ENCODE measurements at places on chromosomes 5 and 9.

DNA sequence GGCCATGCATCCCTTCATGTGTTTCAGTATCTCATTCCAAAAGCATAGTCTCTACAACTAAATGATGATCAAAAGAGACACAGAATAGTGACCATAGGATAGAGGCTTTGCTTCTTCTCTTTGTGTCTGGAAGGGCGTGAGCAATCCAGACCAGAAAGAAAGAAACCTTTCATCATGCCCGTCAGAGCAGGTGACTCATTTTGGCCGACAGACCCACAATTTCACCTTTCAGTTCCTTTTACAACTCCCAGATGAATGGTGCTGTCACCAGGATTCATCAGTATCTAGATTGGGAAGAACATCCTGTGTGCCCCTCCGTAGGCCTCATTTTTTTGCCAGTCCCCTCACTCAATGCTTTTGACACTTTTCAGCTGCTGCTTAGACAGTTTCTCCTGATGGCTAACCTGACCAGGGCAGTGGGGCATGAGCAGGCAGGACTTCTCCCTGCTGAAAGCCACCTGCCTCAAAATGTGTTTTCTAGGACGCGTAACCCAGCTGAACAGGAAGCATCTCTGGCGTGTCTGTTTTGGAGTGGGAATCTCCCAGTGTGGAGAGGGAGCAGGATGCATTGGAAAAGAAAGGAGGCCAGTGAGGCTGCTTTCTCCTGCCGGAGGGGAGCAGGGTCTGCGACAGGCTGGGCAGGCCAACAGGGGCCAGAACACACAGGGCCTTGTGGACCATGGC lies 21.2 kb downstream of the ABLIM3 start:
- DNase-seq: peak; percentile 73

- no peak for DNase-seq
These were observed 46.6 kb downstream of the F2R start for GRCh38 chr5:76762484-76762883.

- DNase-seq: no peak
These were observed 27.0 kb downstream of the GNAQ start for GRCh38 chr9:78004478-78005229.

GRCh38 chr5:113989278-113989912 lies 372.5 kb upstream of the KCNN2 start:
- no peak for DNase-seq

- no peak for DNase-seq
These were observed 25.1 kb downstream of the CARTPT start for GRCh38 chr5:71744009-71744790.

DNA sequence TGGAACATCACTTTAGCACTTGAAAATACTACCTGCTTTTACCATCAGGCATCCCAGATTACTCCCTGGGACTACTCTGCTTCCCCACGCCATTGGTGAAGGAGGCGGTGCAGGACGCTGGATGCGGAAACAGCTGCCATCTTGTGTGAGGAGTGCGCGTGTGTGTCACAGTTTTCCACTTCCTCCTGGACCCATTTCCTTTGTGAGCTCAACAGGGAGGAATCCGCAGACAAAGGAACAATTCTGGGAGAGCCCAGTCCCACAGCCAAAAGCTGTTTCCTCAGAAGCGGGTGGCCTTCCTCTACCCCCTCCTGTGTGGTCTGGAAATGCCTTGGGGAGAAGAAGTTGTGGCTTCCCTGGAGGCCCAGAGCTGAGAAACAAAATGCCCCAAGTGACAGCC lies 16.8 kb downstream of the AFAP1L1 start:
- DNase-seq: no peak

- no peak for DNase-seq
These were observed 167.2 kb upstream of the HMHB1 start for GRCh38 chr5:143644727-143645126.

DNA sequence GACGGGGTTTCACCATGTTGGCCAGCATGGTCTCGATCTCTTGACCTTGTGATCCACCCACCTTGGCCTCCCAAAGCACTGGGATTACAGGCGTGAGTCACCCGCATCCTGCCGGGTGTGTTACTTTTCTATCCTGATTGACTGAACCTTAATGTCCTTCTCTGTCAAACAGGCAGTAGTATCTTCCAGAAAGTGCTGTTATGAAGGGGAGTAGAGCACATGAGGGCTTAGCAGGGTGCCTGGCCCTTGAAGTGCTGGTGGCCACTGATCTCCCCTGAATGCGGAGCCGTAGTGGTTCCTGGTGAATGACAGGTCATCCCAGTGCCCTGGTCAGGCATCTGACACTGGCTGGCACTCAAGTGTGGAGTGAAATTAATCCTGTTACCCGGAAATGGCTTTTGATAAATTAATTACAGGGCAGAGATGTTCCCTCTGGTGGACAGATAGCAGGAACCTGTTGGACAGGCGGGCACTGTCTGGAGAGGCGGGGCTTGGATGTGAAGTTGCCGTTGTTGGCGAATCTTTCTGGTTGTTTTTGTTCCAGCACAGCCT lies 28.4 kb downstream of the PRRC2B start:
- DNase-seq: no peak

GRCh38 chr9:125240649-125240999 lies 519 bp downstream of the HSPA5 start:
- DNase-seq: no peak

- no peak for DNase-seq
These were observed 306.7 kb downstream of the NR2F1-AS1 start for GRCh38 chr5:93274291-93274690.

DNA sequence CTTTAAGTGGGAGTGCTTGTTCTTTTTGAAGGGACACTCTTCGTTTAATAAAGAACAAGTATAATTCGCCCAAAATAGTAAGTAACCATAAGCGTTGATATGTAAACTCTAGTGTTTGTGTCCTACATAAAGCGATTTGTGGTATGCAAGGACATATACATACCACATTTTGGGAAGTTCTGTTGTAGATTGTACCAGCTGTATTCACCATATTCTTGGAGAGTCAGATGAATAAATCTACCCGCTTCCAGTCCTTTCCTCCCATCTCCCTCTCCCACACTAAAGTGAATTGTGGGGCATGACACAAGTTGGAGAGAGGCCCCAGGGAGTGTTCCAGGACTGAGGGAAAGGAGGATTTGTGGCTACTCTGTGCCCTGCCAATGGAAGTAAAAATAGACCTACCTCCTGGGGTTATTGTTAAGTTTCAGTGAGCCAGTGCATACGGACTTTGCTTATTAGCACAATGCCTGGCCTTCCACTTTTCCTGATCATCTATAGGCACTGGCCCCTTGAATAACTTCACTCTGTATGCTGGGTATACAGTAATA lies 40.6 kb downstream of the ARHGAP26 start:
- DNase-seq: no peak

DNA sequence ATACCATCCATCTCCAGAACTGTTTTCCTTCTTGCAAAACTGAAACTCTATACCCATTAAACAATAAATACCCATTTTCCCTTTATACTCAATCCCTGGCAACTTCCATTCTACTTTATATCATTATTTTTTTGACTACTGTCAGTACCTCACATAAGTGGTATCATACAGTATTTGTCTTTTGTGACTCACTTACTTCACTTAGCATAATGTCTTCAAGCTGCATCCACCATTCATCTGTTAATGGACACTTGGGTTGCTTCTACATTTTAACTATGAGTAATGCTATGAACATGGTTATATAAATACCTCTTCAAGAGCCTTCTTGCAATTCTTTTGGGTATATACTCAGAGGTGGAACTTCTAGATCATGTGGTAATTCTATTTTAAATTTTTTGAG lies 11.6 kb upstream of the TYRP1 start:
- DNase-seq: no peak

DNA sequence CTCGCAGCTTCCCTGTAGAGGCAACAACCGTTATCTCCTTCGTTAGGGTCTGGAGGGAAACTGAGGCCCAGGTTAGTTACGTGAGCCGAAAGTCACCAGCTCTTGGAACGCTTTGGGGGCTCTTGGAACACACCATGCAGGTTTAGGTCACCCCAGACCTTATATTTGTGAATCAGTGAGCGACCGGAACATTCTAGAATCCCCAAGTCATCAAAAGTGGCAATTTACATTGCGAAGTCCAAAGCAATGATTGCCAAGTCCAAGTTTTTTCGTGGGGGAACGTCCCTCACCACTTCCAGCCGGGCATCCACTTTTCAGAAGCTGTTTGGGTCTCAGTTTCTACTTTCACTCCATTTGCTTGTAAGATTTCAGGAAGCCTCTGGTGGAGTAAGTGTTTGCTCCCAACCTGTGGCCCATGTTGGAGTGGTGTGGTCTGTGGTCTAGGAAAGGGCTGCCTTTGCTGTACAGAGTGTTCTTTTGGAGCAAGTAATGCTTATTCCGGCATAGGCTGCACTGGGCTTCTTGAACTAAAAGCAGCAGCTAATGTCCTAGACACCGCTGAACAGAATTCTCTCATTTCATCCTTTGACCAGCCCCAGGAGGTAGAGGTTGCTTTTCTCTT lies 32.8 kb upstream of the SPRY4 start:
- DNase-seq: no peak

DNA sequence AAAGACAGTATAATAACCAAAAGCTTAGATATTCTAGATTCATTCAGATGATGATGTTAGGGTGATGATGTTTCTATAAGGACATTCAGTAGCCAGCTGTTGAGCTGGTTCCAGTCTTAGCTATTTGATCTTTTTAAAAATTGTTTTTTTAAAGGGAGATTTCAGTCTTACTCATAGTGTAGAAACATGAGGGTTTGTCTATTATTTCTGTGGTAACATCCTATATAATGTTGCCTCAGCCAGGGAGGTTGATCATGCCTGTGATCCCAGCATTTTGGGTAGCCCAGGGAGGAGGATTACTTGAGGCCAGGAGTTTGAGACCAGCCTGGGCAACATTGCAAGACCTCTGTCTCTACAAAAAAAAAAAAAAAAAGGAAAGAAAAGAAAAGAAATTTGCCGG lies 167.8 kb downstream of the DOCK2 start:
- DNase-seq: no peak

GRCh38 chr5:132230871-132231270 lies 3.2 kb upstream of the P4HA2 start:
- DNase-seq: no peak

- no peak for DNase-seq
These were observed 24.0 kb downstream of the TMOD1 start for GRCh38 chr9:97525451-97525850.

DNA sequence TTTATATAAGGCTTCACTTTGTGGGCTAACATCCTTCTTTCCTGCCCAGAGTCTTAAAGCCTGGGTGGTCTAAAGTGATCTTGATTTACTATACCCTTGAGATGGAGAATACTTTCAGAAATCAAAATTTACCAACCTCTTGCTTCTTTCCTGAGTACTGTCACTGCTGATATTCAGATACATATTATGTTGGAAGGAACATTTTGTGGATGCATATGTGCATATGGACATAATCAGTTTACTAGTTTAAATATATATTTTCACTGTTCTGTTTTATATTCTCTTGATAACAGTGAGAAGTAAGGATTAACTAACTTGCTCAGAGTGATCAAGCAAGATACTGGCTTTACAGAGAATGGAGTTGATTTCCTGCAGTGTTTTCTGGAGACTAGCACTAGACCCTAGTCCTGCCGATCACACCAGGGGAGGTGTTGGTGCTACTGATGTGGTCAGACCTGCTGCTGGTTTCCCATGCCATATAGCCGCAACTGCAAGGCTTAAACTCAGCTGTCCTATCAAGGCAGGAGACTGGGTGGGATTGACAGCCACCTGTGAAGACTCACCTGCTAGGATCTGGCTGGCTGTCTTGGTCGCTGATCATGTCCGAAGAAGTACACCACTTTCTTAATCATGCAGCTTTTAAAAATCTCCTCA lies 57.6 kb downstream of the SLF1 start:
- DNase-seq: no peak

DNA sequence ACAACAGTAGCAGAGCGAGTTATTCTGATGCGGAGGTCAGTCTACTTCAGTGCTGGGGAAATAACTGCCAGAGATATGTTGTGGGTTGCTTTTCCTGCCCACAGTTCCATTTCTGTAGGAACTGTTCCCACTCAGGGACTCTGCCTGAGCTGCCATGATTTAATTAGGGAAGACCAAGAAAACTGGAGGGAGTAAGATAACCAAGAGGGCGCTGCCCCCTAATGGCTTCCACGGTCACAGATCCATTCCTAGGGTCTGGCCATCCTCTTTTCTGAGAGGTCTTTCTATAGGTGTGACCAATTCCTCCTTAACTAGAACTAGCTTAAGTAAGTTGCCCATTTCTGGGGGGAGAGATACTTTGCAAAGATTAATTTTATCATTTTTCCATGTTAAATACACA lies 125.9 kb downstream of the APBA1 start:
- DNase-seq: no peak

DNA sequence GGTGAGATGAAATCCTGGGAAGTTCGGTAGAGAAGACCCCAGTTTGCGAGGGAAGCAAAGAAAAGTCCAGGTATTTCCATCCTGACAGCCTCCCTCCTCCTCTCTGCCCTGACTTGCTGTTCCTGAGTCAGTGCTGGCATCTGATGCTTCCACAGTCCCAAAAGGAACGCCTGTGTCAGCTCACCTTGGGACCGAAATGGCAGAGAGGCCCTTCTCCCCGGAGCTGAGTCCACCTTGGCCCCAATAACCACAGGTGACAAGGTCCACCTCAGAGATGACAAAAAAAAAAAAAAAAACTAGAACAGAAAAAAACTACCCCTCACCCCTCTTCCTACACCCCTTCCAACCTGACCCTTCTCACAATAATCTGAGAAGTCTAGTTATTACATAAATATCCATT lies 31.6 kb downstream of the SLC6A7 start:
- DNase-seq: no peak
